Right lobe of liver (tissue), 6 donors: ENCODE measurements at places on chromosomes 6 and 20.

DNA sequence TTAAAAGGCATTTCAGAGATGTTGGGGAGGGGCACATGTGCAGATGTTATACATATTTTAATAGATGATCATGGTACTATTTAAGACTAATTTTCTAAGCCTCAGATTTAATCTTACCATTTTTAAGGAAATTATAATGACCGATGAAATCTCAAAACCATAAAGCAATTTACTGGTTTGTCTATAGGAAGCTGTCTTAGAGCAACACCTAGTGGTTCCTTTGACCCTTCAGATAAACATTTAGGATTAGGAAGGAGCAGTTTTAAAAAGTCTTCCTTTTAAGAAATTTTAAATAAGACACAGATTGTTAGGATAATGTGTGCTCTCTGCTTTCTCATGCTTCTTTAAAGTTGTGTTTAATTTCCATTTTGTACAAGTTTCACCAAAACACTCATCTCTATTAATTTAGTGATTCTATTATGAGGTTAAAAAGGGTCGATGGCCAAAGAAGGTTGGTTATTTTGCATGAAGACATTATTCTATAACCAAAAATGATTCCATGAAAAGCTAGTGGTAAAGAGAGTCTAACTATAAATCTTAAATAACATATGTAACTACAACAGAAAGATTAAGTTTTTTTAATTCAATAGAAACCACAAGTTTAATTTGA, 376.4 kb downstream of the HACE1 start:
- H3K36me3 ChIP-seq: no peaks in the 10 kb centered on the region
- no peak for DNase-seq
- no peaks in the 10 kb centered on the region for H3K27me3 ChIP-seq
- H3K4me1 ChIP-seq: no peaks in the 10 kb centered on the region

GRCh38 chr20:13671916-13672378, 33.2 kb upstream of the TASP1 start:
- H3K27ac ChIP-seq: no peak overlapping the region
- DNase-seq: no peak
- no peak overlapping the region for H3K4me3 ChIP-seq
- no peaks in the 10 kb centered on the region for H3K36me3 ChIP-seq
- peaks cover 5% of the 10 kb centered on the region for H3K4me1 ChIP-seq

- no peak overlapping the region for H3K27ac ChIP-seq
- peaks cover 7% of the 10 kb centered on the region for H3K4me1 ChIP-seq
- no peaks in the 10 kb centered on the region for H3K27me3 ChIP-seq
- no peak overlapping the region for H3K4me3 ChIP-seq
- DNase-seq: no peak
- H3K36me3 ChIP-seq: no peaks in the 10 kb centered on the region
These were observed 2.1 kb downstream of the HLA-DPB1 start for GRCh38 chr6:33077908-33078307.

GRCh38 chr20:8318965-8319625, 187.0 kb downstream of the PLCB1 start:
- no peaks in the 10 kb centered on the region for H3K4me1 ChIP-seq
- H3K27ac ChIP-seq: no peak overlapping the region
- no peak for DNase-seq

GRCh38 chr6:144344646-144345045, 59.5 kb downstream of the UTRN start:
- H3K36me3 ChIP-seq: no peaks in the 10 kb centered on the region
- peak overlapping the region; percentile 27 for H3K27ac ChIP-seq
- no peaks in the 10 kb centered on the region for H3K27me3 ChIP-seq
- no peak overlapping the region for H3K4me3 ChIP-seq
- peaks cover 49% of the 10 kb centered on the region for H3K4me1 ChIP-seq
- no peak for DNase-seq

DNA sequence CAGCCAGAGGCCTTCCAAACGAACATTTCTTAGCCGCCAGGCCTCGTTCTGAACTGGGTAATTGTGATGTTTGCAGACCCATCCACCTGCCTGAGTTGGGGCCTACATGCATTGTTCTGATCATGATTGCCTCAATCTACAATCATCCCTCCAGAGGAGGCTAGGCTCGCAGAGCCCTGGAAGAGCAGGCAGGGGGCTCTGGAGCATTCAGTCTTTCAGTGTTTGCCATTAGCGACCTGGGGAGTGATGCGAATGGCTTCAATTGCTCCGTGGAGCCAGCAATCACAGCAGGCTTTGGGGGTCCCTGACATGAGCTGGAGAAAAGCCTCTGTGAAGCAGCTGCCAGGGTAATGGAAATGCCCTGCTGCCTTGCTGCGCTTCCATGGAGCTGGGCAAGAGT, 22.0 kb downstream of the SNAP25 start:
- H3K4me3 ChIP-seq: no peak overlapping the region
- no peaks in the 10 kb centered on the region for H3K4me1 ChIP-seq
- no peaks in the 10 kb centered on the region for H3K27me3 ChIP-seq
- DNase-seq: no peak

GRCh38 chr20:53878262-53879047, 191.9 kb downstream of the BCAS1 start:
- no peak for DNase-seq
- H3K4me3 ChIP-seq: no peak overlapping the region

- H3K27me3 ChIP-seq: no peaks in the 10 kb centered on the region
- DNase-seq: no peak
- H3K27ac ChIP-seq: no peak overlapping the region
- H3K4me1 ChIP-seq: no peaks in the 10 kb centered on the region
- H3K36me3 ChIP-seq: no peaks in the 10 kb centered on the region
These were observed 182.8 kb downstream of the ZMYND8 start for GRCh38 chr20:47173596-47174216.

GRCh38 chr6:11785415-11785773, 6.8 kb upstream of the ADTRP start:
- H3K4me1 ChIP-seq: no peaks in the 10 kb centered on the region
- H3K27ac ChIP-seq: no peak overlapping the region
- no peaks in the 10 kb centered on the region for H3K36me3 ChIP-seq
- DNase-seq: no peak
- no peak overlapping the region for H3K4me3 ChIP-seq
- no peaks in the 10 kb centered on the region for H3K27me3 ChIP-seq

DNA sequence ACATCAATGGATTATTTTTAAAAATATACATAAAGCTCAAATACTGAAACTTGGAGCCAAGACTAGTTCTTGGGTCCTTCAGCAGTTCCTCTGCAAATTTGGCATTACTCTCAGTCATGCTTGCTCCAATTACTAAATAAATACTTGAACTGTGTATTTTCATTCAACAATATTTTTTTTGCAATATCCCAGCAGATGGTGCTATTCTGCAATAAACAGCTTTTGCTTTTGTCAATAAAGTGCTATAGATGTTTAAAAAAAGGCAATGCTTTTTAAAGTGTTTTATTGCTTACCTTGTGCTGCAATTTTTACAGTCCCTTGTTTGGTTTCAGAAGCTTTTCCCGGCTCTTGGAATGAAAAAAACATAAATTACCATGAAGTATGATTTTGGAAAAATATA, 243.4 kb downstream of the TRDN start:
- no peak for DNase-seq
- no peaks in the 10 kb centered on the region for H3K4me1 ChIP-seq
- H3K4me3 ChIP-seq: no peak overlapping the region
- H3K27me3 ChIP-seq: no peaks in the 10 kb centered on the region
